ENCODE measurements at places on chromosomes 3 and 15.

DNA sequence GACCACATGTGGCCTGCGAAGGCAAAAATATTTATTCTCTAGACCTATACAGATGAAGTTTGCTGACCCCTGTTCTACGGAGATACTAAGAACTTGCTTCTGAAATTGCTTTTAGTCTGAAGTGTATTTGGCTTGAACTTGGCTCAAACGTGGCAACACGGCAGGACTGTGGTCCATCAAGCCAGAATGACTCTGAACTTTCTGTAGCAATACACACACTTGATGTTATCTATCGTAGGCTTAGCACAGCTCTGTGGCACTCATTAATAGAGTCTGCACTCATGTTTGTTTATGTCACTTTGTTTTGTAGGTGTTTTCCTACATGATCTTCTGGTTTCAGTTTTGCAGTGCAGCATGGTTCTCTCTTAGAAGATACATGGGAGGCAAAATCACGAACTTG is 298.1 kb downstream of the ADAMTS17 start:
- DNase-seq: no peak

DNA sequence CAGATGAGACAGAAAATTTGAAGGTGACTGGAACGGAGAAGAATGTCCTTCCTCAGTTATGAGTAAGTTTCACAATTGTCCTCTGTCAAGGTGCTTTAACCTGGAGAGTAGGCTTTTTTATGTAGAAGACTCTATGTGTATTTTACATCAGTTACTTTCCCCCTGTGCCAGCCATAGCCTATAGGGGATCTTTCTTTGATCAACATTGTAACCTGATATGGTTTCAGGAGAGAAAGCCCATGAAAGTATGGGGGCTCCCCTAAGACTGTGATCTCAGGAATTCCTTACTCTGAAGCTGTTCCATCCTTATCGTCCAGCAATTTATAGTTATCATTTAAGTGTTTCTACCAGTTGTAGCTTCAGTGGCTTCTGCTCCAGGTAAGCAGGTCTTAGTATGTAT is 1076.3 kb upstream of the EPHA6 start:
- no peak for DNase-seq

- no peak for DNase-seq
These were observed 23.5 kb upstream of the LRTM1 start for GRCh38 chr3:54951405-54951804.

DNA sequence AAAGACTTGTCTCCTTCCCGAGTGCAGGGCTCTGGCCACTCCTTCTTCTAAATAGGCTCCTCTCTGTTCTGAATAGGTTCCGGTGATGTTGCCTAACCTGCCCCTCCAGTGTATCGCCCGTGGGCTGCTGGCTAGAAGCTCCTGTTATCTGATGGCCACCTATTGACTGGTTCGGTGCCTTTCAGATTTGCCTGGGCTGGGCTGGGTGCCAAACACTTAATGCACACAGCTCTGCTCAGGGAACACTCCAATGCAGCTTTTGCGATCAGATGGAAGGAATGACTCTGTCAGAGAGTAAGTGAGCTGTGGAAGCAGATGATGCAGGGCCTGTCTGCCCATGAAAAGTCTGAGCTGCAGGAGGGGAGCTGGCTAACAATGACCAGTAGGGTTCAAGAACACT is 112.9 kb downstream of the CORO2B start:
- DNase-seq: no peak

DNA sequence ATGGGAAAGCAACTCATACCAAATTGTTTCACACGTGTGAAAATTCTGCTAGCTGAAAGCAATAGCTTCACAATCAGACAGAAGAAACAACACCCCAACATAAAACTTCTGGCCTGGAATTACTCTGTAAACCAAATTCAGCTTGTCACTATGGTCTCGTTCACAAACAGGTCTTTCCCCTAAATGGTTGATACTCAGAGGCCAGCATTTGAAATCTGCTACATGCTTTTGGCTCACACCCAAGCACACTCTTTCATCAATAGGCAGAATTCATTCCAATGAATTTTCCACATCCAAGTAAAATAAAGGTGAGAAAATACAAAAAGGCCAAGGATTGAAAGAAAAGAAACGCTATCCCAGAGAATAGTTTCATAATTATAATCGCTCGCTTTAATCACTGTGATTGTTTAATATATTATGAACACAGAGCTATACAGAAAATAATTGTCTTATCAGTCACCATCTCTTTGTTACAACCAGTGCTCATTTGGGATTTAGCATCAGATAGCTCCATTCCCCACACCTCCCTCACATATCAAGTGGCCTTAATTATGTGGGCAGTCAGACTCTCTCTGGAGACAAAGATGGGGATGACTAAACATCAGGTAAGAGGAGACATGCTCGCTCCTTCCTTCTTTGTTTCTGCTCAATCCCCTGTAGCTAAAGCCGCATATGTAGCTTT is 503.8 kb upstream of the ARRDC4 start:
- no peak for DNase-seq
